ENCODE measurements at places on chromosomes 7 and 10. TPM values are rescaled to one million over a fixed set of nuclear protein-coding genes. Genes with fewer than 3 reads are reported as not detected.

DNA sequence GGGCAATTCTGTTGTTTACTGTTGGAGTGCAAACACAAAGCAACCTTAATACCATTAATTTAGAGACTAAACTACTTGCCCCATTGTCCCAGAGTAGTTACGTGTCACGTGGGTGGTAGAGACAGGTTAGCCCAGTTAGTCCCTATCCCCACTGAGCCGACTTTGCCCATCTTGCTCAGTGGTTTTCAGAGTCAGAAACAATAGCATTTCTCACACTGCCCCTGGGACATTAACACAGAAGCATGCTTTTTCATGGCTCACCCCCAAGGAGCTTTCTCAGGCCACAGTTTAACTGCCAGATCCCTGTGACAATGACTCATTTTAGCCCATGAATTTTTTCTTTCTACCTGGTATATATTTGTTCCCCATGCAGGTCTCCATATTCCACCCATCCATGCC is 271.0 kb downstream of the POU6F2 start:
- DNase-seq, result no peak

- no peak for DNase-seq
Measured at GRCh38 chr10:113023017-113023416, 73.0 kb downstream of the TCF7L2 start.

DNA sequence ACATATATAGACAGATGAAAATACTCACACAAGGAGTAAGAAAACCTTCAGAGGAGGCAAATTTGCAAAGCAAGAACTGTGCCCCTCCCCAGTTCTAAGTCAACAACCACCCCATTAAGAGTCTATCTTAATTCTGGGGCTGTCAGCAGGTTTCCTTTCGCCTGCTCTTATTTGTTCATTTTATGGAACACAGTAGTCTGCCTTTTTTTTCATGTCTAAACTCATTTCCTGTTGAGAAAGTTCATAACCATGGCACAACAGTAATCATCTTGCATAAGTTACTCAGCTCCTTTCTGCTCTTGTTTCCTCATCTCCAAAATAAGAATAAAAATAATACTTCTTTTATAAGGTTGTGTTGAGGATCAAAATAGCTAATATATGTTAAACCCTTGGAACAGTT is 25.8 kb upstream of the AMPH start:
- no peak for DNase-seq

GRCh38 chr7:26535483-26536007 is 243.9 kb downstream of the SNX10 start:
- no peak for DNase-seq

DNA sequence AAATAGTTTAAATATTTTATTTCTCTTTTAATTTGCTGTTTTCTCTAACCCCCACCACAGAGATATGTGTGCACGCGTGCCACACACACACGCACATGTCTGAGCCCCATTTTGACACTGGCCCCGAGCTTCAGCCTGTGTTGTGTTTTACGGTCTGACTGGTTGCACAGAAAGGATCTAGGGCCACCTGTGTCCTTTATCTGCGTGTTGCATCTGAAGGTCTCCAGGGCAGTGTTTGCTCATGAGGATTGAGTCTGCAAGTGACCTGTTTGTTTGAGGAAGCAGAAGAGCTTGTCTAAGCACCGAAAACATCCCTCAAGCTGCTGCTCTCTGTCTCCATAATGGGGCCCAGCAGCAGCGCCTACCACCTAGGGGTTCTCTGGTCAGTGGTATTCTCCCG is 266.4 kb upstream of the LYZL1 start:
- DNase-seq, result peak; percentile 7

DNA sequence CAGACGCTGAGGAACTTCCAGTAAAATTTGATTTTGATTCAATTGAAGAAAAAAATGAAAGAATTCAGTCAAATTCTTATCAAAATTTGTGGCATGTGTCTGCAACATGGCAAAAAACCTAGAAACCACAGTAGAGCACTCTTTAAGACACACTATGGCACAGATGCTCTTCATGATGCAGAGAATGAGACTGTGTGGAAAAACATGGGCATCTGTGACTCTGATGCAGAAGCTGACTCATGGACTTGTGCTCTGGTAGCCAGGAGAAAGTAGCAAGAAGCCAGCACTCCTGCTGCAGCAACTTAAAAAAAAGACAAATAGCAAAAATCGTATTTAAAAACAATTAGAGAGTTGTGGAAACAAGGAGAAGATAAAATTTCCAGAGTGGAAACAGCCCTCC is 8.9 kb upstream of the KCNK18 start:
- no peak for DNase-seq

DNA sequence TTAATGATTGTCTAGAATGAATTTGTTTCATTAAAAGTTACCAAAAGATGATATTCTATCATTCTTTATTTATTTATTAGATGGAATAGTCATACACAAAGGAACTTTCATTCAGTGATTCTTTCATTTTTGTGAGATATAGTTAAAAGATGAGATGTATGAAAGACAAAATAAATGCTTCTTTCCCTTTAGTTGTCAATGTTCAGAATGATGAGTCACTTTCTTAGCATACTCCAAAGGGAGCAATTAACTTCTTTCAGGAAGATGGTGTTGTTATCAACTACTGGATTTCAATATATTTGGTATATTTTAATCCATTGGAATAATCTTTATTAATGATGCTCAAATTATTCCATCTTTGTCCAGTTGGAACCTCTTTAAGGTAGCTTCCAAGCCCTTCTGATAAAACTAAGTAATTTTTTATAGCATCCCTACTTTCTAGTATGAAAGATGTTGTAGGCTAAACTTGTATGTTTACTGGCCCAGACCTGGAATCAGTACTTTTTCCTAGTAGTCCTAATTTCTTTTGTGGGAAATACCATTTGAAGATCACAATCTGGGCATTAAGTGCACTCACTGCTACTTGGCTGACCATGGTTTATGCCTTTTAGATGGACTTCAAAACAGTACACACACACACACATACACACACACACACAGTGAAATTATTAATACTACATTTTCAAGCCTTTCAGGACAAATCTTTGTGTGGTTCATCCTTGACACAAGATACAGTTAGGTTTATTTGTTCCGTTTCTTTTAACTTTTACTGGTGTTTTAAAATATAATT is 2.5 kb downstream of the GIMAP7 start:
- no peak for DNase-seq

FAM13C gene
- total RNA-seq, result 1.8 TPM

CSGALNACT2 gene
- 2.8 TPM for total RNA-seq

FEZF1 gene
- total RNA-seq, result 2.1 TPM
